ENCODE measurements at places on chromosomes 13 and 19.

DNA sequence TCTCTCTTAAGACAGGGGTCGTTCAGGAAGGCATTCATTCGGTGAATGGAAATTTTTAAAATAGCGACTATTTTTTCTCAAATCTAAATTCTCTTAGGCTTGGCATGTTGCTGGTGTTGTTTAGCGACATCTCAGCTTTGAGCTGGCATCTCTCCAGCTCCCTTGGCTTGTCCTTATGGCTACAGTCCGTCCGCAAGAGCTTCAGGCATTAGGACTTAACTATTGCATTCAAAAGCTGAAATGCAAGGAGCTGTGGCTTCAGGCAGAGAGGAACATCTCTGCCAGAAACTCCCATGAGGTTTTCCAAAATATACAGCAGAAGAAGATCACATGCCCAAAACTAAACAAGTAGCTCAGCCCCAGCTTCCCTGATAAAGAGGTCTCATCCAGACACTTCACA is 578.5 kb downstream of the EFNB2 start:
- DNase-seq = no peak

DNA sequence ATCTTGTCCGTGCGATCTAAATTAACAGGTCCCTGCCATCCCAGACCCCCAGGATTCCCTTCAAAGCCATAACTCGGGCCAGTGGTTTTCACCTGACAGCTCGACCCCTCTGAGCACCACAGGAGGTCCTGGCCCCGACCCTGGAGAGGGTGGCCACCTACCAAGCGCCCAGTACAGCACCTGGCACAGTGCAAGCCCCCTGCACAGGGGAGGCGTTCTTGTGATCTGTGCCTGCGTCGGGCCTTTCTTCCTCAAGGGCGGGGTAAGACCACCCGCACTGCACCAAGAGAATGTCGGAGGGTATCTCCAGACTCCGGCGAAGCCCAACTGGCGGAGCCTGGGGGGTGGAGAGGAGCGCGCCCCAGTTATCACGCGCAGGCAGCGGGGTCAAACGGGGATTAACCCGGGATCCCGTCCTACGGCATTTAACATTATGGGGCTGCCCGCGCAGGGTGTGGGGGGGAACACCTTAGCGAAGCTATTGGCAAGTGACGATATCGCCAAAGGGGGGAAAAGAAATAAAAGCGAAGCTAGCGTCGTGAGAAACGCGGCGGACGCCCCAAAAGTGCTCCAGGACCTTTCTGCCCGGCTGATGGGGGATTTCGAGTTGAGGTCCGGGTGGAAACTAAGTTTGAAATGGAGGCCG is 1.3 kb upstream of the HNRNPL start:
- DNase-seq = no peak

- DNase-seq = no peak
Measured at GRCh38 chr13:105007166-105007808, 1528.2 kb downstream of the EFNB2 start.

- peak; percentile 57 for DNase-seq
Measured at GRCh38 chr19:38792250-38793111, 3.5 kb downstream of the LGALS7B start.

DNA sequence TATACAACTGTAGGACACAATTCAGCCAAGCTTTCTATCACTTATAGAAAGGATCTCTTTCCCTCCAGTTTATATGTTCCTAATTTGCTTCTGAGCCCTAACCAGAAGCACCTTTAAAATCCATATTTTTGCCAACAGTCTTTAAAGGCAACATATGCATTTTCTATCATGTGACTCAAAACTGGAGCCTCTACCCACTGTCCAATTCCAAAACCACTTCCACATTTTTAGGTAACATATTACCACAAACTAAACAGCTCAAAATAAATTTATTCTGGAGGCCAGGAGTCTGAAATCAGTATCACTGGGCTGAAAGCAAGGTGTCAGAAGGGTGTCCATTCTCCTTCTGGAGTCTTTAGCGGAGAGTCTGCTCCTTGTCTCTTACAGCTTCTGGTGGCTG is 15.9 kb upstream of the EFNB2 start:
- no peak for DNase-seq

DNA sequence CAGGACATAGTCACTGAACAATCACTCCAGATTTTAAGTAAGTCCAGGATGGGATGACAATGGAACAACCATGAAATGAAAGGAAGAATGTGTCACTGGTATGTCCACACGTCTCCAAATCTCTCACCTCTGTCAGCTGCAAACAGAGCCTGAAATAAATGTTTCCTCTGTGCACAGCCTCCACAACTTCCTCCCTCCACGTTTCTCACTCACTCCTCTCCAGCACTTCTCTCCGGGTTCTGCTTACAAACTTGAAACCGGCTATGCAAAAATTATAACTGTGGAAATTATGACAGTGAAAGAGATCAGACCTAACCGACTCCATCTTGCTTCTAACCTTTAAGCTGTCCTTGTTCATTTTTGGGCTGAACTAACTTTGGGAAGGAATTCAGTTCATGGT is 35.0 kb upstream of the ALOX5AP start:
- no peak for DNase-seq

GRCh38 chr13:72293206-72293605 is 426.2 kb upstream of the DACH1 start:
- no peak for DNase-seq

GRCh38 chr19:13095934-13096927 is 6.4 kb downstream of the LYL1 start:
- no peak for DNase-seq

- peak; percentile 1 for DNase-seq
Measured at GRCh38 chr13:62512194-62513141, 1096.8 kb upstream of the PCDH20 start.

DNA sequence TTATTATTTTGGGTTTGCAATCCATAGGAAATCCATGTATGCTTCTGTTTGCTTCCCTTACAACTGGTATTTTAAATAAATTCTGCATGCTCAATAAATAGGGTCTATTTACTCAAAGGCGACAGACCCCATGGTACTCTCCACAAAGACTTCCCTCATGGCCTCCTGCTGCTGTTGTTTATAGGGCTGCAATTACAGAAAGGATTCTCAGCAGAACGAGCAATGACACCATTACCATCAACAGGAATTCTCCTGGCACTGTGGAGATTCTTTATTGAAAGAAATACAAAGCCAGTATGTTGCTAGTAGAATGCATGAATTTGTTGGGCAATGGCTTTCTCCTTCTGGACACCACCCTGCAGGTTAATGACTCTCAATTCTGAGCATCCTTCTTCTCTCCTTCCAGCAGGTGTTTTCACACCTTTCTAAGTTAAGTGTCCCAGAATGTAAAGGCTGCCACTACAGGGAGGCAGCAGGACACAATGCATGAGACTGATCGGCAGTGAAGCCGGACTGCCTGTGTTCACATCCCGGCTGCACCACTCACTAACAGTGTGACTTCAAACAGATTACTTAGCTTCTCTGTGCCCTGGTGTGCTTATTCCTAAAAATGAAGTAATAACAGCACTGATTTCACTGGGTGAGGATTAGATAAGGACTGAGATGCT is 360.2 kb downstream of the DNAJC15 start:
- no peak for DNase-seq

- DNase-seq = no peak
Measured at GRCh38 chr19:11692127-11692790, 46.5 kb downstream of the ZNF823 start.

DNA sequence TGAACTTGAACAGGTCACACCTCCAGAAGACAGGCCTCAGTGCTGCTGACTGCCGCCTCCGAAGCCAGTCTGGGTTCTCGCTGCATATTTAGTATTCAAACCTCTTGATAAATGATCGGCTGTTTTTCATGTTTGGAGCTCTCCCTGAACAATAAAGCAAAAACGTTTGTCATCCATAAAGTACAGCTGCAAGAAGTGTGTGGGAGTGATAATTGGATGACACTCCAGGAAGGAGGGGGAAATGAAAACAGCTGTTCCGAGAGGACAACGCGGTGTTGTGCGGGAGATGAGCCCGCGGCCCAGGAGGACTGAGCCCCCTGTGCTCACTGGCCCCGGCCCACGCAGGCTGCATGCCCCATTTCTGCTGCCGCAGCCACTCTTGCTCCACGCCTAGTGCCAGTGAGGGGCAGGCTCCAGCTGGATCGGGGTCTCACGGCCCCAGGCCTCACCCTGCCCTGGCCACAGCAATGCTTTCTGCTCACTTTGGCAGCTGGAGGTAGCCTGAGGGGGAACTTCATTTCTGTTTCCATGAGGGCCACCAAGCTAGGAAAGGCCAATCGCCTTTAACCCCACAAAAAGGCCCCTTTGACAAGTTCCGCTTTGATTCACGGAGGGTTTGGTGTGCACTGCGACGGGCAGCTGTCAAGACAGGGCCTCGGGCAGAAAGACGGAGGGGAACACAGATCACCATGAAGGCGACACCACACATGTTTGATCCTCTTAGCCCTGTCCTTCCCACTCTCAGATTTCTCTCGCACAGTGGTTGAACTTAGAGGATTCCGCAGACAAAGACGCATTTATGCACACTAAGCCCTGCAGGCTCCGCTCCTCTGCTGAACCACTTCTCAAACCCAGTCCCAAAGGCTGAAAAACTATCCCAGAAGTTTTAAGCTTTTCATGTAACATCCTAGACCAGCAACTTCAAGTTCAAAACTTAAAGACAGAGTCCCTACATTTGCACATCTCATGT is 537.6 kb downstream of the EFNB2 start:
- no peak for DNase-seq

DNA sequence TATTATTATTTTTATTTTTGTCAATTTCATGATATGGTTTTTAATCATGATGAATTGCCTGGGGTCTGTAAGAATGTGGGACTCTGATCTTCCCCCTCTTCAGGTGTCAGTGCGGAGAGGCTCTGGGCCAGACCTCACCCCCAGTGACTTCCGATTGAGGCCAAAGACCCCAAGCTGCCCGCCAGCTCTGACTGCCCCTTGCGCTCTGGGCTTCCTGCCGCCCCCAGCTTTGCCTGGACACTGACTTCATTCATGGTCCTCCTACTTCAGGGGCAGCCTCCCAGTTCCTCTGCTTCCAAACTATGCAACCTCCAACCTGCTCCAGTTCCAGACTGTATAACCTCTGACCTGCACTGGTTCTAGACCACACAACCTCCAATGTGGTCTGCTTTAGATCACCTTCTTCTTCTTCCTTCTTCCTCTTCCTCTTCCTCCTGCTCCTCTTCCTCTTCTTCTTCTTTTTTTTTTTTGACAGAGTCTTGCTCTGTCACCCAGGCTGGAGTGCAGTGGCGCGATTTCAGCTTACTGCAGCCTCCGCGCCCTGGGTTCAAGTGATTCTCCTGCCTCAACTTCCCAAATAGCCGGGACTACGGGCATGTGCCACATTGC is 6.7 kb upstream of the PPP5C start:
- no peak for DNase-seq

Measured in GM19239 (cell line).